ENCODE measurements at places on chromosomes 3 and 15.

GRCh38 chr3:184677344-184678316 lies 34.2 kb downstream of the MAGEF1 start:
- no peak for DNase-seq

GRCh38 chr3:31251083-31251482 lies 281.6 kb upstream of the STT3B start:
- DNase-seq, result no peak

DNA sequence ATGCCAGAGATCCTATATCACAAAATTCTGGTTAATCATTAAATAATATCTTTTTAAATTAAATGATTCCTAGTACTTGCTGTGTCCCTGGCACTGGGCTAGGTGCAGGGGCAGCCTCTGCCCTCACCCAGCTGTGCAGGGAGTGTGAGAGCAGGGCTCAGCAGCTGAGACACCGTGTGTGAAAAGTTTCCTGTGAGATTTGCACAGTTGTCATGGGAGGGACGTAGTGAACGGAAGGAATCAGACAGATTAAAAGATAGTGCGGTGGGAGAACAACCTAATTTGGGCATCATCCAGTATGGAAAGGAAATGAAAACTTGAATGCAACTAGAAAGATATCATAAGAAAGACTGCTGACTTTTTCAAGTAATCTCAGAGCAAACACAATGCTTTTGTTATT lies 204.1 kb downstream of the SSR3 start:
- DNase-seq, result no peak

DNA sequence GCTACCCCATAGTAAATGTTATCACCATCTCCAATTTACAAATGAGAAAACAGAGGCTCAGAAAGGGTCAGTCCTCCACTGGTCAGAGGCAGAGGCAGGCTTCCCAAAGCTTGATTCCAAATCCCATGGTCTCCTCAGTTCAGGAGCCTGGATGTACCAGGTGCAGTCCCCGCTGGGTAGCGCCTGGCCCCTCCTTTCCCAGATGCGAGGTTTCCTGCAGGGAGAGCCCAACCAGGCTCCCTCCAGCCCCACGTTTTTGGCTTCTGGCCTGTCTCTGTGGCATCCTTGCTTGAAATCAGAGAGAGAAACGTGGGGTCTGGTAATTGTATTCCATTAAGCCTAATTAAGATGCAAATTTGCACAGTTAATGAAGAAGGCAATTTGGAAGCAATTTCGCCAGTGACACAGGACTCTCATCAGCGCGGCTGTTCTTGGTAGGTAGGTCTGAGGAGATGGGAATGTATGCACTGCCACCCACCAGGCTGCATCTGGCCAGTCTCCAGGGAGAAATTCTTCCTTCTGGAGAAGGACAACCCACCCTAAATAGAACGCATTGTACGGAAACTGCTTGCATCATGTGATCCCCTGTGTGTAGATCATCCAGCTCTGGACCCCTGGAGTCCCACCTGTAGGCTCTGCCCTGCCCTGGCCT lies 50.5 kb downstream of the HRH1 start:
- DNase-seq, result no peak

DNA sequence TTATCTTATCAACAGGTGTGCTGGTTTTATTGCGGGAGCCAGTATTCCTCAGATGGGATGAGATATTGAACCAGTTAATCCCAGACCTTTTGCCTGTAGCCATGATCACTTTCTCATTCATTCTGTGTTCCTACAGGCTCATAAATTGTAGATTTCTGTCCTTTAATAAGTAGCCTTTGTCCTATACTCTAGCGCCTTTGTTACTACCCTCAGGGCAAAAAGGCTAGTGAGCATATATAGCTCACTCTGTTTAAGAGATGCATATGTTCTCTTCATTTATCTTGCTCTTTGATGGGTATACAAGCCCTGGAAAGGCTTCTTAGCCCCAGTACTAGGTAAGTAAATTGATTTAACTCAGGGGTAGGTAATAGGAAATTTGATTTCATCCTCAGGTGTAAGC lies 95.1 kb downstream of the OXSM start:
- DNase-seq, result no peak

GRCh38 chr3:42804831-42805132 lies 492 bp upstream of the HIGD1A start:
- no peak for DNase-seq
